Activated CD4-positive, alpha-beta T cell treated with anti-CD3 and anti-CD28 coated beads for 4 hours (primary cell): ENCODE measurements at places on chromosomes 1 and 21.

- DNase-seq, result no peak
Observed at GRCh38 chr1:78825561-78825960, 175.9 kb downstream of the IFI44 start.

GRCh38 chr1:32311709-32312393 is 20.0 kb downstream of the HDAC1 start:
- no peak for DNase-seq

GRCh38 chr1:168987923-168988322 is 118.6 kb upstream of the ATP1B1 start:
- DNase-seq, result no peak

GRCh38 chr21:26409735-26410134 is 163.4 kb downstream of the CYYR1 start:
- no peak for DNase-seq

- DNase-seq, result no peak
Observed at GRCh38 chr1:147389532-147390184, 147.2 kb downstream of the CHD1L start.

DNA sequence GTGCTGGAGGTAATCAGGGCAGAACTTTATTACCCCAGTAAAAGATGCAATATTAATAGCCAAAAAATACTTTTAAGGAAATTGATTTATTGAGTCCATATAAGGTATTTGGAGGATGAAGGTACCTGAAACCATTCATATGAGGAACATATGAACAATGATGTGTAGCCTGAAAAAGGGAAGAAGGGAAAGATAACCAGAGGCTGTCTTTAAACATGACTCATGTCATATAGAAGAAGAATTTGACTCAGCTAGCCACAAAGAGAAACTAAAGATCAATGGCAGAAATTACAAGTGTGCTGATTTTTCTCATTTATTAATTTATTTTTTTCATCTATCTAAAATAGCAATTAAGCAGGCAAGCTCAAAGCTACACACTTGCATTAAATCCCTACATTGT is 136.2 kb upstream of the DUSP10 start:
- DNase-seq, result no peak

GRCh38 chr1:245578771-245579170 is 424.0 kb downstream of the KIF26B start:
- no peak for DNase-seq

GRCh38 chr1:202189001-202189790 is 4.4 kb upstream of the LGR6 start:
- peak; percentile 78 for DNase-seq

GRCh38 chr1:234975941-234976860 is 152.4 kb downstream of the TOMM20 start:
- DNase-seq, result no peak

GRCh38 chr1:27349784-27350662 is 8.2 kb downstream of the SYTL1 start:
- DNase-seq, result no peak

GRCh38 chr1:99957818-99958217 is 12.0 kb upstream of the SLC35A3 start:
- no peak for DNase-seq

GRCh38 chr1:66637146-66637545 is 103.2 kb downstream of the SGIP1 start:
- no peak for DNase-seq

- no peak for DNase-seq
Observed at GRCh38 chr1:39940253-39940652, 14.7 kb upstream of the MFSD2A start.

- no peak for DNase-seq
Observed at GRCh38 chr1:8154621-8155052, 128.5 kb upstream of the ERRFI1 start.

DNA sequence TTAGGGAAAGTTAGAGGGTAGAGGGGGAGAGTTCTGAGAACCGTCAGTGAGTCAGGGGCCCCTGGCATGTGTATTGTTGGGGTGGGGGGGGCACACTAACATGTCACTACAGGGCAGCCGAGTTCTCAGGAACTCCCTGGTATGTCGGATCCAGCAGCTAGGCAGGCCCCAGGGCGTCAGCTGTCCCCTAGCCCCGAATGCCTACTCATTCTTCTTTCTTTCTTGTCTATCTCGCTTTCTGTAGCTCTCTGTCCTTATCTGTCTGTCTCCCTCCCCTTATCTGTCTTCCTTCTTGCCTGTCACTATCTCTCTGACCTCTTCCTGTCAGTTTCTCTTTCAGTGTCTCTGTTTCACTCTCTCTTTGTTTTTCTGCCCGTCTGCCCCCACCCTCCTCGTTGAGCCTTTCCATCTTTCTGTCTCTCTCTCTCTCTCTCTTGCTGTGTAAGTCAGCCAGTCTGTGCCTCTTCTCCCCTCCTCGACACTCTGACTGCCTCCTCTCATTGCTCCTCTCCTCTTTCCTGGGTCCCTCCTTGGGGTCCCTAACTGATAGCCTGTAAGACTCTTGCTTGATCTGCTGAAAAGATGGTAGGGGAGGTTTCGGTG is 2.4 kb downstream of the NTRK1 start:
- DNase-seq, result no peak

DNA sequence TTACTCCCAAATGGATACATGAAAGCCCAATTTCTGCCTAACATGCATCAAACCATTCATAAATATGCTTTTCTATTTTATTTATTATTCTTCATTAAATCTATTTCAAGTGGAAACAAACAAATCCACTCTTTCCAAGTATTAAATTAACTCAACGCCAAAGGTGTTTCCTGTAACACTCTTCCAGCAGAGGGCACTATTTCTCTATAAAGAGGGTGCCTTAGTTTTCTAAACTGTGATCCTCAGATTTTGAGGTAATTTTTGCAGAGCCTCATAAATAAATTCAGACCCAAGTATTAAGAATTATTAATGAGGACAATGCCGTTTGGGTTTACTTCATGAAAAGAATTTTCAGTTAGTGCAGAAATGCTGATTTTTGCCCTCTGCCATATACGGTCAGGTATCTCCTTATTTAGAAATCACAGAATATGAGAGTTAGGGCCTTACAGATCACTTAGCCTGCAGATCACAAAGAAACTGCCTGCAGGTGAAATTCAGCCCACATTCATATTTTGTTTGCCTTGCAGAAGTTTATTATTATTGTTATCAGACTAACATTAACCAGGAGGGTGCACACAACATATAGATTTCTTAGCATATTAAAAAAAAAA is 40.1 kb upstream of the MYSM1 start:
- no peak for DNase-seq

- no peak for DNase-seq
Observed at GRCh38 chr1:3322450-3323020, 131.9 kb upstream of the ARHGEF16 start.

- no peak for DNase-seq
Observed at GRCh38 chr1:34900775-34901502, 28.5 kb downstream of the DLGAP3 start.

DNA sequence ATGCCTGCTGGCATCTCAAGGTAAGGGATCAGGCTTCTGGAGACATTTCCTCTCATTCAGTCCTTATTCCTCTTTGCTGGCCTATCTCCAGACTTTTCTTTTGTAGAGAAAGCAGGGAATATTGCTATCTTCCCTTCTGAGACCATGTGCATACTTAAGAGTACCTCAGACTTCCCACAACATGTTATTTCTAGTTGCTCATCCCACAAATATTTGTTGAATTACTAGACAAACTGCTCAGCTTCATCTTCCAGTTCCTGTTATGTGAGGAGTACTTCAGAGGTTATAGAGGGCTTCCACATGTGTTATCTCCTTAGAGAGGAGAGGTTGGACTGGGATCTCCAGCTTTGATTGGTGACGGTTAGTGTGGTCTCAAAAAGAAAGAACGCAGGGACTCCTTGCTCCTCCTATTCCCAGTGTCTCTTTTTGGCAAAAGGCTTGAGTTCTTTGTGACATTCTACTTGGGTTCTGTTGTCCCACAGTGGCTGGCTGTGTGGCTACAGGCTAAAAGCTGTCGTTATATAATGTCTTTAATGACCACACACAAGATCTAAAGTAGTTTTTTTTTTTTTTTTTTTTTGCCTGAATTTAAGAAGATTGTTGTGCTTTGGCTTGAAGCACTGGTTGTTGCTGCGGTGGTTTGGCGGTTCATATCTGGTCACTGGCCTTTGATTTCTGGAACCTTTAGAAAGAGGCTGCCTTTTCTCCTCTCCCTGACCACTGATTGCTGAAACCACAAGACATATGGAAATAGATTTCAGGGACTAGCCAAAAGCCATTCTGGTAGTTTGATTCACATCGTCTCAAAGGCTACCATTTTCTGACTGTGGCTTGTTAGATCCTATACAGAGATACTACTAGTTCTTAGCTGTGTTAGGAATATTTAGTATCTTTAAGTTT is 78.7 kb downstream of the FGGY start:
- DNase-seq, result no peak

GRCh38 chr1:212862111-212862690 is 4.1 kb downstream of the FLVCR1 start:
- no peak for DNase-seq

DNA sequence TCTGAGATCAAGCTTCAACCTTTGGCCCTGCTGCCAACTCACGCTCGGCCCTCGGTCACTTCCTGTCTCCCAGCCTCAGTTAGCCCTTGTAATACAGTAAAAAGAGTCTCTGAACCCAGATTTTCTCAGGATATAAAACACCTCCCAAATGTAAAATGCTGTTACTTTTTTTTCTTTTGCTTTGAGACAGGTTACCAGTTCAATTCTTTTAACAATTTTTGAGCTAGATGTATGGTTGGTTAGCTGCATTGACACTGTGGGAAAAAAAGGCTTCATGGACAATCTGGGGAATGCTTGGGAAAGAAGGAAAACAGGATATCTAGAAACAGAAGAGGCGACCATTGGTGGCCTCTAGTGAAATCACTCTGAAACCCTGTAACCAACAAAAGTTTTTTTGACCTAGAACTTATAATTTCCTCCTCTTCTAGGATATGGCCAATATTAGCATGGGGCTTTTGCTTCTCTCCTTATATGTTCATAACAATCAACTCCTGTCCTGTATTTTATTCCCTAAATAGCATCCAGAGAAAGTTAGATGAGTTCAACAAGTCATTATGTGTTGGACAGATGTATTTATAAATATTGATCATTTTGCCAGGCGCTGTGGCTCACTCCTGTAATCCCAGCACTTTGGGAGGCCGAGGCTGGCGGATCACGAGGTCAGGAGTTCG is 1.3 kb downstream of the CMPK1 start:
- no peak for DNase-seq

DNA sequence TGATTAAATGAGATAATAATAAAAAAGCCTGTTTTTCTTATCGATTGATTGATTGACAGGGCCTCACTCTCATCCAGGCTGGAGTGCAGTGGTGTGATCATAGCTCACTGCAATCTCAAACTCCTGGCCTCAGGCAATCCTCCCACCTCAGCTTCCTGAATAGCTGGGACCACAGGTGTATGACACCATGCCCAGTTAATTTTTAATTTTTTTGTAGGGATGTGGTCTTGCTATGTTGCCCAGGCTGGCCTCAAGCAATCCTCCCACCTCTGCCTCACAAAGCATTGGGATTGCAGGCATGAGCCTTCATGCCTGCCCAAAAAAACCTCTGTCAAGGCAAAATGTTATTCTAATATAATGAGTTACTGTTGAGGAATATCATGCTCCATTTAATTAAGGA is 346.4 kb upstream of the DAB1 start:
- DNase-seq, result no peak

- no peak for DNase-seq
Observed at GRCh38 chr1:16986560-16986959, 6.1 kb upstream of the MFAP2 start.

- no peak for DNase-seq
Observed at GRCh38 chr1:205782627-205783432, 7.5 kb upstream of the RAB29 start.

GRCh38 chr1:201060586-201060985 is 37.1 kb upstream of the KIF21B start:
- DNase-seq, result no peak

DNA sequence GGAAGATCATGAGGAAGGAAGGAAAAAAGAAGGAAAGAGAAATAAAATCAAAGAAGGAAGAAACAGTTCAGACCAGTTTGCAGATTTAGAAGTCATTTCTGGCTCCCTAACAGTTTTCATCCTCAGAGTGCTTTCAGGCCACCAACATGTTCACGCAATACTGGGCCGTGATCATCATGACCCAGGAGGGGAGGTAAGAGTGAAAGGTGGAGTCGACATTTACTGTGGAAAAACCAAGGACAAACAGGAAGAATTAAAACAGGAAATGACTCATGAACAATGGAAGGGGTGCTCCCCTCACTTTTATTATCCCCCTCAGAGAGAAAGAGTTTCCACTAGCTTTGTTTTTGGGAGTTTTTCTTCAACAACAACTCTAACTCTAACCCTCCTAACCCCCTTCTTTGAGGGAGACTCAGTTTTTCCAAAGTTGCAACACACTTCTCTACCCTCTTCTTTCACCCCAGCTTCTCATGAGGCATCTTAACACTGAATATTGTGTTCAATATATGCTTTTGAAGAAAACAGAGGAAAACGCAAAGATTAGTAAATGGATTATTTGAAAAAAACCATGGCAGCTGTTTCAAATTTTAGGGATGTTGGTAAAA is 60.4 kb downstream of the VANGL2 start:
- peak; percentile 52 for DNase-seq

- DNase-seq, result no peak
Observed at GRCh38 chr1:196861429-196861828, 26.4 kb upstream of the CFHR4 start.

DNA sequence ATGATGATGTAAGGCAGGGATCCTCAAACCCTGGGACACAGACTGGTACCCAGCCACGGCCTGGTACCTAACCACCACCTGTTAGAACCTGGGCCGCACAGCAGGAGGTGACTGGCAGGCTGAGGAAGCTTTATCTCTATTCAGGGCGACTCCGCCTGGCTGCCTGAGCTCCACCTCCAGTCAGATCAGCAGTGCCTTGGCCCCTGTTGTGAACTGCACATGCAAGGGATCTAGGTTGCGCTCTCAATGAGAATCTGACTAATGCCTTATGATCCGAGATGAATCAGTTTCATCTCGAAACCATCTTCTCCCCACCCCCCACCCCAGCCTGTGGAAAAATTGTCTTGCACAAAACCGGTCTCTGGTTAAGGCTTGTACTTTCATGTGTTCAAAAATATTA is 4.2 kb downstream of the RNPC3 start:
- DNase-seq, result peak; percentile 48

DNA sequence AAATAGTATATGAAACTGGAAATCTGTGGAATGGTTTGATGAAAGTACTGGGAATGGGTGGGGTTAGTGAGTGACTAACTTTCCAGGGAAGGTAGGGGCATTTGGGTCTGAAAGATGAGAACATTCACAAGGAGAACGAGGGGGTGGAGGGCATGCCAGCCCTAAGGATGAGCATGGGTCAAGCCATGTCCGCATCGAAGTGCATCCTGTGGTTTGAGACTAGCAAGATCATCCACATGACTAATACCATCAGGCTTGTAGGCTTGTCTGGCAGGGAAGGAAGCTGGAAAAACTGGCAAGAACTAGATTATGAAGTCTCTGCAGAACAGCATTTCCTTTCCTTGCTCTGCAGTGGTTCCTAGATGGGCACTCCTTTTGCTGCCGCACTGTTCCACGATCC is 70.4 kb upstream of the UBE2U start:
- DNase-seq, result no peak

- no peak for DNase-seq
Observed at GRCh38 chr1:208055535-208055934, 144.6 kb upstream of the CD34 start.

- DNase-seq, result no peak
Observed at GRCh38 chr1:234748066-234748465, 138.1 kb upstream of the IRF2BP2 start.
